ENCODE measurements at places on chromosomes 1 and 21. TPM values are rescaled to one million over a fixed set of nuclear protein-coding genes. Genes with fewer than 3 reads are reported as not detected.

Gene OR2T11
- total RNA-seq, result not detected

Gene TMEM167B
- total RNA-seq, result 10.7 TPM

Gene ADPRS
- total RNA-seq, result 29.0 TPM

Gene KIF2C
- 37.9 TPM for total RNA-seq

Gene FNBP1L
- 24.3 TPM for total RNA-seq

Gene ADSS2
- total RNA-seq, result 52.0 TPM
